ENCODE measurements at places on chromosomes 2 and 18. TPM values are rescaled to one million over a fixed set of nuclear protein-coding genes. Genes with fewer than 3 reads are reported as not detected.

The LRATD1 gene
- 18.8 TPM for total RNA-seq

The RAPGEF4 gene
- total RNA-seq: 17.5 TPM

The C2orf49 gene
- 12.4 TPM for total RNA-seq

The CDH7 gene
- total RNA-seq: 12.5 TPM

The NGEF gene
- 1.7 TPM for total RNA-seq

The RFX8 gene
- 2.5 TPM for total RNA-seq

The RAPH1 gene
- total RNA-seq: 40.2 TPM

The SUCLG1 gene
- 140 TPM for total RNA-seq

The MMADHC gene
- total RNA-seq: 75.4 TPM

The FOXD4L1 gene
- 0.12 TPM for total RNA-seq

The MATN3 gene
- total RNA-seq: 1.5 TPM

The SCYGR5 gene
- total RNA-seq: not detected

The KCNG2 gene
- total RNA-seq: 1.4 TPM

The TMEM169 gene
- total RNA-seq: 4.3 TPM

The NYAP2 gene
- total RNA-seq: 0.12 TPM

The FSHR gene
- total RNA-seq: not detected

The HOXD11 gene
- total RNA-seq: 40.2 TPM

The AQP12A gene
- not detected for total RNA-seq

The ANKRD23 gene
- total RNA-seq: 12.5 TPM

The CNGA3 gene
- total RNA-seq: not detected
